Breast epithelium (tissue), 4 donors: ENCODE measurements at places on chromosomes 12 and 14.

GRCh38 chr14:33347796-33348195 is 409.1 kb downstream of the NPAS3 start:
- no peak for DNase-seq

GRCh38 chr14:100804138-100804537 is 21.8 kb upstream of the MEG3 start:
- DNase-seq: no peak

GRCh38 chr12:21823581-21823980 is 49.1 kb upstream of the KCNJ8 start:
- no peak for DNase-seq

DNA sequence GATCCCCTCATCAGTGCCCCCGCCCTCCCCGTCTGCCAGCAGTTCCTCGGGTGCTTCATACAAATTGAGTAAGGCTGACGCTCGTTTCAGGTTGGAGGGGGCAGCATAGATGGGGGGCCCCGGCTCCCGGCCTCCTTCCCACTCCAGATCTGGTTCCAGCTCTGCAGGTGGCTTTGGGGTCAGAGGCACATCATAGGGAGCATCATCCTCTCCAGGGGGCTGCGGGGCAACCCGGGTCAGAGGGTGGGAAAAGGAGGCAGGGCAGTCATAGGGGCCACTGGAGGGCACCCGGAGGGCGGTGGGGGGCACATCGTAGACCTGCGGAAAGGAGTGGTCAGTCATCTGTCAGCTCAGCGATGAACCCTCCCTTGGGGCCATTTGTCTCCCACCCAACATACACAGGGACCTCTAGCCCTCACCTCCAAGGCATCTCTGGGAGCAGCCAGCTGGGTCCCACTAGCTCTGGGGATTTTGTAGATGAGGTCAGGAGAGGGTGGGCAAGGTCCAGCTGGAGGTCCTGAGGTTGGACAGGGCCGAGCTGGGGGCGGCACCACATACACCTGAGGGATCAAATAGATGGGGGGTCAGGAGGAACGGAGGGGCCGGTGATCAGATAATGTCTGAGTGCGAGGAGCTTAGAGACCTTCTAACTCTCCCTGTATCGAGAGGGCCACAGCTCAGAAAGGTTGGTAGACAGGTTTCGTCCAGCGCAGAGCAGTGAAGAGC is 5.1 kb downstream of the EFS start:
- no peak for DNase-seq

DNA sequence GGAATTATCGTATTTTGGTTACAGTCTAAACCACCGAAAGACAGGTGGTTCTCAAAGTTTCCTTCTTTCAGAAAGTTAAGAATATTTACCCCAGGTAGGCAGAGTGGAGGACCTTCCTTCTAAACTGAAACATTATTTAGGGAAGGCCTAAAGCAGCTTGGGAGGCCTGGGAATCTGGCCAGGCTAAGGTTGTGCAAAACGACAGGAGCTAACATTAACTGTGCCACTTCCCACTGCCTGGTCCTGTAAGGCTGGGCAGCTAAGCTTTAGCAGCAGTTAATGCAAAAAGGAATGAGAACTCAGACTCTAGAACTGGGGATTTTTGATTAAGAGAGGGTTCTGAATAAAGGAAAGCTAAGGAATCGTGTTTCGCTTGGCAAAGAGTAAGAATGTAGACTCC is 82.6 kb downstream of the SLCO1A2 start:
- no peak for DNase-seq

GRCh38 chr14:62066304-62066703 is 304.1 kb downstream of the SNAPC1 start:
- no peak for DNase-seq

- no peak for DNase-seq
Measured at GRCh38 chr12:86729739-86730138, 473.5 kb upstream of the MGAT4C start.

DNA sequence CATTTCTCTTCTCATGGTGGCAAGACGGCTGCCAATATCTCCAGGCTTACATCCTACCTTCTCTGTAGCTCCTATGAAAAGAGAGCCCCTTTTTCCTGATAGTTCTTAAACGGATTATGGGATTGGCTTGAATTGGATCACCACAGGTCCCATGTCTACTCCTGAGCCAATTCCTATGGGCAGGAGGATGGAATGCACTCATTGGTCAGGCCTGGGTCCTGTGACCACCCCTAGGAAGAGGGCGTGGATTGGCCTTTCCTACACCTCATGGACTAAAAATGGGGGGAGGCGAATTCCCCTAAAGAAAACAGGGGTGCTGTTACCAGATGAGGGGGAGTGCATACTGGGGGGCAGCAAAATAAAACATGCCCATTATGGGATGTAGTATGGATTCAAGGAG is 108.8 kb downstream of the PTPN11 start:
- no peak for DNase-seq

- no peak for DNase-seq
Measured at GRCh38 chr12:118853634-118854033, 127.7 kb upstream of the SRRM4 start.

DNA sequence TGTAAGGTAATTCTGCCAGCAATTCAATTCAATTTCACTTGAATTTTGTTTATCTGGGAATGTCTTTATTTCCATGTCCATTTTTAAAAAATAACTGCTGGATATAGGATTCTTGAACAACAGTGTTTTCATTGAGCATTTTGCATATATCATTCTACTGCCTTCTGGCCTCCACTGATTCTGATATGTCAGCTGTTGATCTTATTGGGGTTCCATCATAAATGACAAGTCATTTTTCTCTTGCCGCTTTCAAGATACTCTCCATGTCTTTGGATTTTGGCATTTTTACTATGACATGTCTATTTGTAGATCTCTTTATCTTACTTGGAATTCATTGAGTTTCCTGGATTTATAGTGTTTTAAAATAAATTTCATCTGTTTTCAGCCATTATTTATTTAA is 180.5 kb upstream of the LMNTD1 start:
- DNase-seq: no peak

DNA sequence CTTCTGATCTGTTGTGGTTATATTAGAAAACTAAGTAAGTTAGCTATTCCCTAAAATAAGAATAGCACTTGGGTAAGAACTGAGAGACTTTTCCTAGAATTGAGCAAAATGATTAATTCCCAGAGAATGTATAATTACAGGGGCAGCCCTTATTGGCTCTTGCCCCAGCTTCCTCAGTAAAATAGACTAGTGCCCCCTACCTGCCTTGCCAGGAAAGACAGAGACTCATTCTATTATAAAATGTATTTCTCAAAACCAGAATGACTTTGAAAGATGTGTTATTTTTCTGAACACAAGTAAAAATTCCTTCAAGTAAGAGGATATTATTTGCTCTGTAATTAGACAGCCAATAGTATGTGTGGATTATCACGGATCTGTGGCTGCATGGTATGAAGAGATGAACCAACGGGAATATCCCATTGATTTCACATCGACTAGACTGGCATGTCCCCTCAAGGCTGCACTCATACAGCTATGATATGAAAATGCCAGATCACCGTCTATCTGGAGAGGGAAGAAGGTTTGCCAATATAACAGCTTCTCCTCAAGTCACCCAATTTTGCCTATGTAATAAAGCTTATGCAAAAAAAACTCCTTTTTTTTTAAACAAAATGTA is 7.4 kb upstream of the GLRX5 start:
- no peak for DNase-seq

GRCh38 chr14:92954933-92955332 is 32.0 kb downstream of the CHGA start:
- DNase-seq: no peak

DNA sequence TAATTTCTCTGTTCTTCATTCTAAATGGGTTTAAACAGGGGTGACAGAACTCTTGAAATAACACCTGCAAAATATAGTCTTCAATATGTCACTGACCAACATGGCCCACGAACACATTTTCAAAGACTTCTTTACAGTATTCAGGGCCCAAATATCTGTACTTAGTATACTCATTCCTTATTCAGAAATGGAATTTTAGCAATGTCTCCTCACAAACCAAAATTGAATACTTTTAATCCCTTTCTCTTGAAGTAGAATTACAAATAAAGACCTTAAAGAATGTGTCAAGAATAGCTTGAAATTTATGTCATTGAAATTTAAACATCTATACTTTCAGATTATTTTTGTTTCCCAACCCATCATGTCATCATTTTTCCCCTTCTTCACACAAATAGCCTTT is 263.1 kb downstream of the LRIG3 start:
- DNase-seq: no peak

DNA sequence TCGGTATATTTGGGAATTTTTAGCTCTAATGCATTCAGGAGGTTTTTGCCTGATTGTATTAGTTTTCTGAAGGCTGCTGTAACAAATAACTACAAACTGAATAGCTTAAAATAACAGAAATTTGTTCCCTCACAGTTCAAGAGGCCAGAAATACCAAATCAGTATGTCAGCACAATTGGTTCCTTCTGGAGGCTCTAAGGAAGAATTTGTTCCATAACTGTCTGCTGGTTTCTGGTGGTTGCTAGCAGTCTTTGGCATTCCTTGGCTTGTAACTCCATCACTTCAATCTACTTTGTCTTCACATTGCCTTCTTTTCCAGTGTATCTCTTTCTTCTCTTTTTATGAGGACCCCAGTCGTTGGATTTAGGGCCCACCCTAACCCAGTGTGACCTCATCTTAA is 21.3 kb downstream of the TMTC3 start:
- no peak for DNase-seq

DNA sequence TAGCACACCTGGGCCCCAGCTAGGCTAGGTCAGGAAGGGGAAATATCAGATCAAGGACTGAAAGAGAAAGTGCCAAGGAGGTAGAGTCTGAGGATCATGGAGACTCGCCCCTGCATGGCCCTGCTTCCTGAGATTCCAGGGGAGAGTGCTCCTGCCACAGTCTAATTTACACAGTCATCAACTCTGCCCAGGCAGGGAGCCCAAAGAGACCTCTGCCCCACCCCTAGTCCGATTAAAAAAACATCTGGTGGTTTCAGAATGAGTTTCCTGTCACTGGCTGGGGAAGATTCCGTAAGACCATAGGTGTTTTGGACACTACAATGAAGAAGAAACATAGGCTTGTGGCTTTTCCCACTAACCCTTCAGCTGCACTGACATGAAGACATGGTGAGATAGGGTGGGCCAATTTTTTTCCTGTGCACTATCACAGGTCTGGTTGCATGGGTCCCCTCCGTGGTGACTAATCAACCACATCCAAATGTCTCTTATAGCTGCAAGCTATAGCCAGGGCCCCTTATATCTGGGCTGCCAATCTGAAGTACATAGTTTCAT is 31.5 kb upstream of the GZMB start:
- no peak for DNase-seq

GRCh38 chr12:50251619-50252252 is 31.6 kb downstream of the LIMA1 start:
- DNase-seq: no peak

DNA sequence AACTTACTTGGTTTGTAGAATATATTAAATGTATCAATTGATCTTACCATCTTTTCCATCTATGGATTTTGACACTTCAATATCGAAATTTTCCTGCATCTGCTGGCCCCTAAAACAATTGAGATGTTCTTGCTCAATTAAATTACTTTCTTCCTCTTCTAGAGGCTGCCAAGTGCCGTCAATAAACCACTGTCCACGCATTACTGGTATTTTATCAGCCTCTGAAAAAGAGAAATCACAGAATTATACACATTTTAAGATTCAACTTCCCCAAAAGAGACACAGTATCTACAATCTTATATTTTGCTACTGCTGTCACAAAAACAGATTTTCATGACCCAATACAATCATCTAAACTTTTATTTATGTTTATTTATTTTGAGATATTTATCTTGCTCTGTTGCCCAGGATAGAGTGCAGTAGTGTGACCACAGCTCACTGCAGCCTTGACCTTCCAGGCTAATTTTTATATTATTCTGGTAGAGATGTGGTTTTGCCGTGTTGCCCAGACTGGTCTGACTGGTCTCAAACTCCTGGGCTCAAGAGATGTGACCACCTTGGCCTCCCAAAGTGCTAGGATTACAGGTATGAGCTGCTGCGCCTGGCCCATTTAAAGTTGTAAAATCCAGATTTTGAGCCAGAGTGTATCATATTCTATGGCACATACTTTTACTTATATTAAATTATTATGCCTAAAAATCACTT is 49.3 kb downstream of the DDHD1 start:
- no peak for DNase-seq

DNA sequence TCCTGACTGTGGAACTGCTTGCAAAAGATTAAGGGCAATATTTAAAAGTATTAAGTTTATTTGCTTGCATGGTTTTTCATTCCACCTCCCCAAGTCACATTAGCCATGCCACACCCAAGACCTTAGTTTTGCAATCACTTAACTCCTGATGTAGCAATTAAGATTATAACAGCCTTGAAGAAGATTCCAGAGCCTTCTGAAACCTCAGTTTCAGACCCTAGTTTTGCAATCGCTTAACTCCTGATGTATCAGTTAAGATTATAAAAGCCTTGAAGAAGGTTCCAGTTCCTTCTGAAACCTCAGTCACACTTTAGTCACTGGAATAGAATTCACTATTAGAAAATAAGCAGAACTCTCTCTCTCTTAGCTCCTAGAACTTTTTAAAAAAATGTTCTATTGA is 42.7 kb upstream of the DCN start:
- DNase-seq: no peak

- no peak for DNase-seq
Measured at GRCh38 chr12:121013715-121014114, 2.6 kb downstream of the C12orf43 start.

GRCh38 chr12:124551268-124552144 is 15.9 kb downstream of the NCOR2 start:
- no peak for DNase-seq

DNA sequence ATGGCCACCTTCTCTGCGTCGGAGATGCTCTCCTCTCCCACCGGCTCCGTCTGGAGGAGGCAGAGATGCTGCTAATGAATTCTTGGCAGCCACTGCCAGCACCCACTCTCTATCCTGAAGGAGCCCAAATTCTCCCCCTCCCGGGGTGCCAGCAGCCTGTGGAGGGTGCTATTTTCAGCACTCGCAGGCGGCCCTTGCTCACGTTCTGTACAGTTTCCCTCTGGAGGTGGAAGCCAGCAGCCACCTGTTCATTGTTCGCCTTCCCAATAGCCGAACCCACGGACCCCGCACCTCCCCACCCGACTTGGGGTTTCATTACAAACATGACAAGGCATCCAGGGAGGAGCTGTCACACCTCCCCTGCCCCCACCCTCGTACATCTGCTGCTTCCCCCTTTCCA is 27.8 kb downstream of the SNRNP35 start:
- no peak for DNase-seq

- DNase-seq: no peak
Measured at GRCh38 chr12:106144847-106145246, 6.1 kb upstream of the NUAK1 start.

GRCh38 chr12:30178916-30179315 is 395.2 kb upstream of the TMTC1 start:
- DNase-seq: no peak
